ENCODE measurements at places on chromosomes 7 and 10.

DNA sequence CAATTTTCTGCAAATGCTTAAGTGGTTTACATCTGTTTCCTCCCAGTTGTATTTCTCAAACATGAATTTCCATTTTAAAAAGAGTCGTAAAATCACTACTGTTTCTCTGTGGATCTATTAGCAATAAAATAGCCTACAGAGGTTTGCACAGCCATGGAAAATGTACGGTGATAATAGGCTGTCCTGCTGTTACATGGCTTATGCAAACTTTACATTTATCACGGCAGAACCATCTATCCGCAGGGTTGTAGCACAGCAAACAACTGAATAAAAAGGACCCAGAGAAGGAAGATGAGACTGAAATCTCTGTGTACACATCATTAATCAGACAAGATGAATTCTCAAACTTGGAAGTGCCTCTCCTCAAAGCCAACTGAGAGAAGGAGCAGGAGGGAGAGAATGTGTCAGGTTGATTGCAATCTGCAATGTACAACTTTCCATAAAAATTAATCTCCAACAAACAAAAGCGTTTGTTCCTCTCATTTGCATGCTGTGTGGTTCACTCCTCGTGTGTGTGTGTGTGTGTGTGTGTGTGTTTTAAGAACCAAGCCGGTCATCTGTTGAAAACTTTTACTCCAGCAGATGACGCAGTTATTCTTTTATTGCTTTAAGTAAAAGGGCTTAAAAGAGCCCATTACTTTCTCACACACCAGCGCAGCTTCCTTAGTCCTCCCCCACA, 279.3 kb downstream of the SKAP2 start:
- DNase-seq, result no peak

- DNase-seq, result peak; percentile 21
Observed at GRCh38 chr10:84329196-84329611, 815 bp downstream of the CCSER2 start.

DNA sequence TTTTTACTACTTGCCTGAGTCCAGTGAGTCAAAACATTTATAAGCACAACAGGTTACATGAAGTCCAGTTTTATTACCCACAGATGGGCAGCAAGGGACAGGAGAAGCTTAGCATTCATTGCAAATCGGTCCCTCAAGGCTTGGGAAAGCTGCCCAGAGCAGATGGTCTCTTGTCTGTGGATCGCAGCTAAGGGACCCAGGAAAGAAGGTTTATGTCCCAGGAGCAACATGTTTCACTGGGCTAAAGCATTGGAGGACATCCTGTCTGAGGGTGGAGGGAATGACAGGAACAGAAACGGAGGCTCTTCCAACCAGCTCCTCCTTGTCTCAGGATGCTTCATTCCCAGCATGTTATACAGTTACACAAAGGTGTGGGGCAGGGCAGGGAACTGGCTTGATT, 39.3 kb downstream of the TRIM24 start:
- no peak for DNase-seq

- DNase-seq, result no peak
Observed at GRCh38 chr10:69818676-69819239, 17.1 kb downstream of the COL13A1 start.

GRCh38 chr10:34889004-34889869, 74.1 kb upstream of the PARD3 start:
- DNase-seq, result no peak

DNA sequence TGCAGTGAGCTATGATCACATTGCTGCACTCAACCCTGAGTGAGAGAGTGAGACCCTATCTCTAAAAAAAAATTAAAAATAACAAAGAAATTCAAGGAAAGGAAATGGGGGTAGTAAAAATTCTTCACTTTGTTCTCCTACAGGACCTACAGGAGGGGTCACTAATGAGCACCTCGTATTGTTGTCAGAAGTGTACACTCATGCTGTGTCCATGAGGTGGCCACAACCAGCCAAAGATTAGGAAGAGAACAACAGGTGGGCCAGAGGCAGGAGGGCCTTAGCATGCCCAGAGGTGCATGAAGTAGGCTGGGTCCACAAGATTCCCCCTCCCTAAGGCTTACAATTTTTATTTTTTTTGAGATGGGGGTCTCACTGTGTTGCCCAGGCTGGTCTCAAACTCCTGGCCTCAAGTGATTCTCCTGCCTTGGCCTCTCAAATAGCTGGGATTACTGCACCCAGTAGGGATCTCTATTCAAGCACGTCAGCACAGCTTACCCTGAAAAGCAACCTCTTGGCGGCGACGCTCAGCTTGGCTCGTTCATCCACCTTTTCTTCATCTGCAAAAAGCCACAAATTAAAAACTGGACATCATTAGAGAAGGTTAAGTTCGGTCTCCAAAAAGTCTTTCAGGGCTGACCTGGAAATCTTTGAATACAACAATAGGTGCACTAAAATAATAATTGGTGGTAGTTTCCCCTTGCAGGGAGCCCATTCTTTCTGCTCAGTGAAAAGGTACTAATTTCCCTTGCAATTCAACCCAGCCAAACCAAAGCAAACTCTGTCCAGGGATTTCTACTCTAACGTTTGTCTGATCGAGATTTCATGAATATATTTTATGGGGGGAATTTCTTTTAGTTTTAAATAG, 104.4 kb downstream of the SVIL start:
- DNase-seq, result no peak

- no peak for DNase-seq
Observed at GRCh38 chr7:82286096-82286797, 157.3 kb downstream of the CACNA2D1 start.

- DNase-seq, result no peak
Observed at GRCh38 chr10:42953684-42954674, 122.9 kb upstream of the RET start.

GRCh38 chr10:101354328-101355071, 535 bp downstream of the BTRC start:
- DNase-seq, result peak; percentile 20

DNA sequence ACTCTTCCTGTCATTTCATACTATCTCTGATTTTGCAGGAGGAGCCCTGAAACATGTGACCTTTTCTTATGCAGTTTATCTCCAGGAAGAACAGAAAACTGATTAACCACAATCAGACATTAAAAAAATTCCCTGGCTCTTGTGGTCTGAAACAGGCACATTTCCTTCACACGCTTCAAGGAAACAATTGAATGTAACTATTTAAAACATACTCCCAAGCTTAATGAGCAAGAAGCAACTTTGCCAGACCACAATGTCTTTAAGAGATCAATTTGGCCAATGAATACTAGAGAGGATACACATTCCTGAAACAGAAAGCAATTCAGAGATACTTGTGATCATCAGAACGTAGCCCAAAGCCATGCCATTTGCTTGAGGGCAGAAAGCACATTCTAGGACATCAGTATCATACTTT, 65.8 kb downstream of the PIP4K2A start:
- no peak for DNase-seq

DNA sequence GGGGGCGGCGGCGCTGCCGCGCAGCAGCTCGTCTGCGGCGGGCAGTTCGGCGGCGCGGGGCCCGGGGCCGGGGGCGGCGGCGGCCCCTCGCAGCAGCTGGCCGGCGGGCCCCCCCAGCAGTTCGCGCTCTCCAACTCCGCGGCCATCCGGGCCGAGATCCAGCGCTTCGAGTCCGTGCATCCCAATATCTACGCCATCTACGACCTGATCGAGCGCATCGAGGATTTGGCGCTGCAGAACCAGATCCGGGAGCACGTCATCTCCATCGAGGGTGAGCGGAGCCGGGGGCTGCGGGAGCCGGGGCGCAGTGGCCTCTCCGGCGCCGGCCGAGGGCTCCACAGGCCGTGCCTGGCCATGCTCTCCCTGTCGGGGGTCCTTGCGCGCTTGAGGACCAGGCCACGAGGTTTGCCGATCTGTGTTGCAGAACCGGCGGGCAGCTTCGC, 548 bp downstream of the AGAP3 start:
- DNase-seq, result no peak

DNA sequence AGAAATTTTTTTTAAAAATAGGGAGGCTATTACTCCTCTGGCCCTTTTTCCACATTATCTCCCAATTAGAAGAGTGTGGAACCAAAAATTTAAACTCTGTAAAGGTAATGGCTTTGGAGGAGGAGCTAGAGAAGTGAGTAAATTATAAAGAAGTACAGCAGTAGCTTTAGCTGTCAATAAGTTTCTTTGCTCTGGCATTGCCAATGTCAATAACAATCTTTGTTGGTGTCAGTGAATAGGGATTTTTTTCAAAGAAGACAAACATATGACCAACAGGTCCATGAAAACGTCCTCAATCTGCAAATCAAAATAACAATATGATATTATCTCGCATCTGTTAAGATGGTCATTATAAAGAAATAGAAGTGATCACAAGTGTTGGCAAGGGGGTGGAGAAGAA, 227.1 kb upstream of the MBL2 start:
- DNase-seq, result no peak

DNA sequence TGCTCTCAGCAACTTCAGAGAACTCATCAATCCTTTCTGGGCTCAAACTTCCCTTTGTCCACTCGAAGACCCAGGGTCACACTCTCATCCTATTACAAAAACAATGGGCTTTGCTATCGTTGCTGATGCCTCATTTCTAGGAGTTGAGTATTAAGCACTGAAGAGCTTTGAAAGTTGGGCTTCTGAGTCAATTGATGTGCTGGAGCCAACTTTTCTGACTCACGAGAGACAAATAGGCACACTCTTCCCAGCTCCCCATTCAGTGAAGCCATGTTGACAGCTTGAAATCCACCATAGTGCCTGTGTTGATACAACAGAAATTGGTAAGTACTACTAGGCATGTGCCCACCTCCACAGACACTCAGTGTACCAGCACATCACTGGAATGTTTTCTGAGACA, 97.5 kb upstream of the PRSS58 start:
- DNase-seq, result no peak

GRCh38 chr7:22549667-22550513, 49.9 kb upstream of the STEAP1B start:
- no peak for DNase-seq

GRCh38 chr10:96656839-96657238, 63.5 kb downstream of the PIK3AP1 start:
- DNase-seq, result no peak

GRCh38 chr10:112189465-112189864, 5.9 kb upstream of the GPAM start:
- no peak for DNase-seq

DNA sequence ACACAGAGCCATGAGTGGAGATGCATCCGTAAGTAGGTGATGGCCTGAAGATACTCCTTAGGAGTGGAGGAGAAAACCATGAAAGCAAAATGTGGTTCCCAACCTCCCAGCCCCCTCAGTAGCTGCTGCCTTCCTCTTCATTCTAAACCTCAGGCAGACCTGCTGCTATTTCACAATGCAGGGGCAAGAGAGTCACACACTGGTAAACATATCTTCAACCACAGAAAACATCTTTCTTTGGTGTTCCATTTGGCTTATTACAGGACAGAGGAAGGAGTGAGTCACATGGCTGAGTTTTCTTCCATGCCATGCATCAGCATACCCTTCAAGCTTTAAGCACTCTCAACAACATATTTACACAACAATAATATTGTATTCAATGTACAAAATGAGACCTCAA, 342.1 kb downstream of the BMPER start:
- DNase-seq, result no peak

GRCh38 chr10:55550236-55550635, 749.2 kb upstream of the PCDH15 start:
- no peak for DNase-seq

DNA sequence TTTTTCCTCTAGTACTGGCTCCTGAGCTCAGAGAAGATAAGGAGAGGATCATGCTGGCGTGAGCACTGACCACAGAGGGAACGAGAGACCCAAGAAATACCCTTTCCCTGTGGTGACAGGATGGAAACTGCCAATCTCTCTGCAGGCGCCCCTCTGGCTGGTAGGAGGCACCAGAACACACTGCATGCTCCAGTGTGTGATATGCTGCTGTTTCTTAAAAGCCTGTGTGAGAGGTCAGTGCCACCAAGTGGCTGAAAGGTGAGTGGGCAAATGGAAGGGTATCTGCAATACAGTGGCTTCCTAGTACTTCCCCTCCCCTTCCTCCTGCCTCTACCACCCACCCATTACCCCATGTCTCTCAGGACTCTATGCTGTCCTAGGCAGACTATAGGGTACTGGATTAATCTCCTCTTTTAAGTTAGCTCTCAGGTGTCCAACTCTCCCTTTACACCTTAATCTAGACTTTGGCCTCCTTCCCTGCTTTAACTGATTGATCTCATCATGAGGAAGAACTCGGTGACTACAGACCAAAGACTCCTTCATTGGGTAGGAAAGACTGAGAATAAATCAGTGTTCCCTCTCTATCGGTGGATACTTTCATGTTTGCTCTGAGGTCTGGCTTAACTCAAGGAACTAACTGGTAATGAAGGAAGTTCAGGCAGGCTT, 283.6 kb downstream of the ADRA2A start:
- DNase-seq, result no peak

GRCh38 chr10:110893559-110894179, 21.9 kb downstream of the PDCD4 start:
- DNase-seq, result no peak

DNA sequence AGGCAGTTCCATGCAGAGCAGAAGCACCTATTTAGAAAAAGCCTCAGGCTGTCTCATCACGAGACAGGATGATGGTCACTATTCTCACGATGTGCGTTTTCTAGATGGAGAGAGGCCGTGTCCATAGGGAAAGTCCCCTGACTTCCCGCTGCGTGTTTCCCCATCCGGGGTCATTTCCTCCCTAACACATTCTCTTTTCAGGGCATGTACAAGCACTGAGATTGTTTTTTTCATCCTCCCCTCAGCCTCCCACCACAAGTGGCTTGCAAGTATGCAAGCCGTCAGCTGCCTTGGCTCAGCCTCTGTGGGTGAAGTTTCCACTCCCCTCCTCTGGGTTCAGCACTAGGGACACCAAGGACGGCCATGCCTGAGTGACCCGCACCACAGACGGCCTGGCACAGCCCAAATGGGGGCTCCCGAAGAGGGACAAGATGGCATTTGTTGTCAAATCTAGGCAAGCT, 2.7 kb upstream of the CALML5 start:
- no peak for DNase-seq

- DNase-seq, result no peak
Observed at GRCh38 chr10:89413398-89413912, 913 bp upstream of the IFIT5 start.

DNA sequence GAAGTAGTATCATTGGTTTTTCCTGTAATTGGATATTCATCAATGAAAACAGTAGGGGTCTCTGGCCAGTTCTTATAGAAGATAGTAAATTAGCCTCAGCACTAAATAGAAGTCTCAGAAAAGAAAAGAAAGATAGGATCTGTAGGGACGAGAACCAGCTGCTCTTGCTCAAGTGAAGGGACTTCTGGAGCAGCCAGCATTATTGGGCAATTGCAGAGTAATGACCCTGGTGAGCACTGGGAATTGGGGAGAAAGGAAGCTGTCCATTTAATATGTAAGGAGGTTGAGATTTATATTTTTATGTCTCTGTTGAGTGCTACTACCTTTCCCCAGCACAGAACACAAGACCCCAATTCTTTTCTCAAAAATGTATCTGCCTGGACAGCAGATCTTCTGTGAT, 61.2 kb upstream of the WNT16 start:
- no peak for DNase-seq

GRCh38 chr10:45589868-45590267, 82.7 kb downstream of the ZFAND4 start:
- no peak for DNase-seq

GRCh38 chr10:34061841-34062240, 727.4 kb upstream of the NRP1 start:
- DNase-seq, result no peak

Data from activated CD4-positive, alpha-beta T cell treated with anti-CD3 and anti-CD28 coated beads, Interleukin-2, amount 50 U/mL, for 24 hours (primary cell).